Astrocyte of the spinal cord (primary cell): ENCODE measurements at places on chromosomes 7 and 10.
A peak's percentile ranks its signal among the peaks of the same experiment; 100 is the strongest.

- peak; percentile 75 for DNase-seq
These were observed 526.4 kb downstream of the KIF20B start for GRCh38 chr10:90227786-90228185.

DNA sequence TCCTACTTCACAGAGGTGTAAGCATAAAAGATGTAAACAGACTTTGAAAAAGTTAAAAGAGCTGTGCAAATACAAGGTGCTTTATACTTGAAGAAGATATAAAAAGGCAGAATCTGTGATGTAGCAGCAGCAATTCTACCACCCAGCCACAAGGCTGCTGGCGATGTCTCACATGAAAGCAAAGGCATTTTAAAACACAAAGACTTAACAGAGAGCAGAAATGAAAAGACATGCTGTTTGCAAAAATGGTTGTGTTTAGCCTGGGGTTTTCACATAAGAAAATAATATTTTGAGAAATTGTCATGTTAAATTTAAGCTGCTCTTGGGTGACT, 85.5 kb upstream of the ZNF800 start:
- DNase-seq, result no peak

- DNase-seq, result no peak
These were observed 162.2 kb downstream of the RAPGEF5 start for GRCh38 chr7:22194658-22195273.

DNA sequence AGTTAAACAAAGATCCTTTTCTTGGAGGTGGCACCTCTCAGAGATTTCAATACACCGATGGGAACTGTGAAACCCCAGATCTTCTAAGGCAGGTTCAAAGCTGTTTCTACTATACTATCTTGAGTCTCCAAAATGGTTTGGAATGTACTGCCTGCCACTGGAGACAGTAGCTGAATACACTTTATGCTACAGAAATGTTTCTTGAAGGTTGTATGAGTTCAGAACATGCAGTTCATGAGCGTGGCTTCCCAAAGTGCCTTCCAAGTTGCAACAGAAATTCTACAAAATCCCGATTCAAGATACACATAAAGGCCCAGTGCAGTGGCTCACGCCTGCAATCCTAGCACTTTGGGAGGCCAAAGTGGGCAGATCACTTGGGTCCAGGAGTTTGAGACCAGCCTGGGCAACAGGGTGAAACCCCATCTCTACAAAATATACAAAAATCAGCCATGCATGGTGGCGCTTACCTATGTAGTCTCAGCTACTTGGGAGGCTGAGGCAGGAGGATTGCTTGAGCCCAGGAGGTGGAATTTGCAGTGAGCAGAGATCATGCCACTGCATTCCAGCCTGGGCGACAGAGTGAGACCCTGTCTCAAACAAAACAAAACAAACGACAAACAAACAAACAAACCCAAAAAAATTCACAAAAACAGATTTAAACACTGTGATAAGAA, 36.3 kb downstream of the FAM171A1 start:
- no peak for DNase-seq

DNA sequence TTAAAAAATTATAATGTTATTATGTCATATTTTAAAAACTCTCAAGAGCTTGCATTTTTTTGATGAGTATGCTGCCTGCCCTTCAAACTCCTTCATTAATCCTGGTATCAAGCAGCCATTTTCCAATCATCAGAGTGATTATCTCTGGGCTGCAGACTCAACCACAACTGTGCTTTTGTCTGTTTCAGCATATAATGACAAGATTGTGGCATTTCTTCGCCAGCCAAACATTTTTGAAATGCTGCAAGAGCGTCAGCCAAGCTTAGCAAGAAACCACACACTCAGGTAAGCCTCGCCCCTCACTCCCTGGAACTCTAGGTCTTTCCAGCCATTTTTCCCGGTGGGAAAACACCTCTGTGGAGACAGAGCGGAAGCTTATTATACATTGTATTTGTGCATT, 90.0 kb upstream of the STK17A start:
- no peak for DNase-seq
